ENCODE measurements at places on chromosomes 5 and 9.

- no peak for DNase-seq
Observed at GRCh38 chr5:2905741-2906140, 154.3 kb upstream of the IRX2 start.

DNA sequence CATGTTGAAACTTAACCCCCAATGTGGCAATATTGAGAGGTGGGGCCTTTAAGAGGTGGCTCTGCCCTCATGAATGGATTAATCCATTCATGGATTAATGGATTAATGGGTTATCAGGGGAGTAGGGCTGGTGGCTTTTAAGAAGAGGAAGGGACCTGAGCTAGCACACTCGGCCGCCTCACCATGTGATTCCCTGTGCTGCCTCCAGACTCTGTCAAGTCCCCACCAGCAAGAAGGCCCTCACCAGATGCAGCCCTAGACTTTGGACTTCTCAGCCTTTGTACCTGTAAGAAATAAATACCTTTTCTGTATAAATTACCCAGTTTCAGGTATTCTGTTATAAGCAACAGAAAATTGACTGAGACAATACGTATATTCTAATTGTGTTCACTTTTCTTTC lies 272.2 kb upstream of the DMRT1 start:
- DNase-seq, result no peak

- no peak for DNase-seq
Observed at GRCh38 chr9:130759738-130760137, 66.2 kb downstream of the EXOSC2 start.

DNA sequence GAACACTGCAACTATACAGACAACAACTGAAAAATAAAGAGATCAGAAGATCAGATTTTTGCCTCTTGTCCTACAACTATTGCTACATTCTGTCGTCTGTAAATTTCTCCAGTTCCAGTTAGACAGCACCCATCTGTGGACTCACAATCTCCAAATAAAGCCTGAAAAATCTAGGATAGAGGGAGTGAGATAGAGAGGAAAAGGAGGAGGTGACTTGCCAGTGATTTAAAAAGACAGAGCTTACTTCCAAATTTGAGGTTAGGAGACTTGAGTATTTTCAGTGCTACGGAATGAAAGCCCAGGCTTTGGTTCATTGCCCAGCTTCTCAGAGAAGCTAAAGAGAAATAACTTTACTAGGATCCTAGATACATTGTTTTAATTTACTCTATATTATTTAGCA lies 63.6 kb downstream of the PTCD2 start:
- peak; percentile 35 for DNase-seq

DNA sequence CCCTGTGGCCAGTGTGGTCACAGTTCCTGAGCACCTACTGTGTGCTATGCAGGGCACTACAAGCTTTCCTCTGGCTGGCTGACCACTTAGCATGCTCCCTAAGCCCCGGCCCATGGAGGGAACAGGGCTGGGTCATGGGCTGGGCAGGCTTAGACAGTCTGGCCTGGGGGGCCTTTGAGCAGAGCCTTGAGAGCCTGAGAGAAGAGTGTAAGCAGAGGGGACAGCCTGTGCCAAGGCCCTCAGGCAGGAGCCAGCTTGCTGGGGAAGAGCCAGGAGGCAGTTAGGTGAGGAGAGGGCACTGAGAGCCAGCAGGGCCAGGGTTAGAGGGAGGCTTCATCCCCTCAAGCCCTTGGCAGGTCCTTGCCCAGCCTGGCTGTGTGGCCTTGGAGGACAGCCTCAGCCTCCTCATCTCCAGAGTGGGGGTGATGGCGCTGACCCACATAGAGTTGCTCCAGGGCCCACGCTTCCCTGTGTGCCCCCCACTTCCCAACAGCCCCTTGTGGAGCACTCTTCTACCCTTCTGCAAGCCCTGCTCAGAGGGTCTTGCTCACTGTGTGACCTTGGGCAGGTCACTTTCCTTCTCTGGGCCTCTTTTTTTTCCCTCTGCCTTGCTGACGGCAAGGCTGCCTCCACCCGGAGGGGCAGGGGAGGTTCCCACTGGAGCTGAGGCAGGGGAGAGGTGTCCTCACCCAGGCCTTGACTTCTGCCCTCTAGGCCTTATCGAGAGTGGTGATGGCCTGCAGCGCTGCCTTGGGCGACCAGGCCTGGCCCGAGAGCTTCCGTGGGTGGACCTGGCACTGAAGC lies 107.1 kb downstream of the PHF2 start:
- DNase-seq, result no peak

- peak; percentile 45 for DNase-seq
Observed at GRCh38 chr5:102737805-102738469, 17.2 kb upstream of the PAM start.

GRCh38 chr5:152237531-152237930 lies 167.5 kb downstream of the NMUR2 start:
- no peak for DNase-seq

DNA sequence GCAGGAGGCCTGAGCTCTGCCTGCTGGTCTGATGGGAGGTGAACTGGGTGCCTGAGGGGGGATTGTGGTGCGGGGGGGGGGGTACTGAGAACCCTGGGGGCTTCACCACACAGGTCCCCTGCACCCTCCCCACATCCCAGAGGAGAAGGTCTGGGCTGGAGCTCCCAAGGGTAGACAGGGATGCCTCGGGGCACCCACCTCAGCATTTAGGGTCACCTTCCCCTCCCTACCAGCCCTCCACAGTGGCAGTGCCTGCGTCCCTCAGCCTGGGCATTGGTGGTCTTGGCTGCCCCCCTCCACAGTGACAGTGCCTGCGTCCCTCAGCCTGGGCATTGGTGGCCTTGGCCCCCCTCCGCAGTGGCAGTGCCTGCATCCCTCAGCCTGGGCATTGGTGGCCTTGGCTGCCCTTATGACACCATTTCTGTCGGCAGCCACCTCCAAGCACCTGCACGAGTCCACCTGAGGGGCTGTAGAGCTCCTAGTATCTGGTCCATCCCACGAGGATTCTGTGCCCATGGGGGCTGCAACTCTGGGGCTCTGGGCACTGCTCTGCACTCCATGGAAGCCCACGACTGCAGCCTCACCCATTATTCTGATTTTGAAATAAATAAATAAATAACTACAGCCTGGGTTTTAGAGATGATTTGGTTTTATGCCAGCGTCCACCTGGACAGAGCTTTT lies 21.5 kb downstream of the NKD2 start:
- DNase-seq, result no peak

GRCh38 chr9:113409481-113409880 lies 994 bp downstream of the POLE3 start:
- no peak for DNase-seq

GRCh38 chr9:87706066-87706739 lies 19.7 kb upstream of the CTSL start:
- DNase-seq, result no peak

GRCh38 chr9:20684875-20685696 lies 1.0 kb downstream of the FOCAD start:
- DNase-seq, result peak; percentile 74

- DNase-seq, result peak; percentile 19
Observed at GRCh38 chr9:120480707-120481106, 99.3 kb downstream of the CDK5RAP2 start.

GRCh38 chr9:6931913-6932312 lies 174.1 kb downstream of the KDM4C start:
- DNase-seq, result peak; percentile 70

GRCh38 chr5:50969151-50970031 lies 303.0 kb downstream of the PARP8 start:
- no peak for DNase-seq

DNA sequence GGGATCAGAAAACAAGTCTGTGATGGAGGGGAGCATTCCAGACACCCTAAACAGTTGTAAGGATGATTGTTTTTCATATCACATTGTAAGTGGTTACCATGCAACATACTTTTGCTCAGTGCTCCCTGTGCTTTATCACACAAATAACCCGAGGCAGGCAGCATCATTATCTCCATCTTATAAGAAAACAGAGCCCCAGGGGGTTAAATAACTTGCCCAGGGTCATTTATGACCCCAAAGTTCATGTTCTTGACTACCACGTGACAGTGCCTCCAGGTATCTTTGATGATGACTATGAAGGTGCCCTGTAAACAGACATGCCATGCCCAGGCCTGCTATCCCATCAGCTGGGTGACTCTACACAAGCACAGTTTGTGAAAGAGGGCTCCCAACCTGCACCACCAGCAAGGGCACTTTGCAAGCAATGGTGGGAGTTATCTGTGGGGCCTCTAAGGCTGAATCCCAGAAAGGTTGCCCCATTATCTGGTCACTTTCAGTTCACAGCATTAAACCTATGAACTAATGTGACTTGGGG lies 9.5 kb downstream of the GNPDA1 start:
- DNase-seq, result no peak

DNA sequence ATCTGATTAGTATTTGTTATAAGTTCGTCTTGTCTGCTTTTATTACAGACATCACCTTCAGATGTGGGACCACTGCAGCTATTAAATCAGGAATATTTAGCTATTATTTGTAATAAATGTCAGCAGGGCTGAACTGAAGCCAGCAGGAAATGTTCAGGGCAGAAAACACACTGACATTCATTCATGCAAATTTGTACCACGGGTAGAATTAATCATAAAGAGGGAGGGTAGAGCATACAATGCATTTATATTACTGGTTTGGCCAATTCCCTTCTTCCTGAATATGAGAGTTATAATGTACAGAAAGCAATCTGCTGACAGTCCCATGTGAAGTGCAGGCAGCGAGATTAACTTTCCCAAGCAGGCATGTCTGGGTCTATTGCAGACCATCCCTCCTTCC lies 117.3 kb upstream of the NUDT12 start:
- no peak for DNase-seq

- DNase-seq, result no peak
Observed at GRCh38 chr5:109170629-109171350, 239.0 kb downstream of the PJA2 start.

GRCh38 chr5:150302301-150303069 lies at the start of gene ARSI:
Gene ARSI, minus strand, starts transcription at chr5:150302905. Its CDS starts 532 bp downstream, at chr5:150302373.
- DNase-seq, result peak; percentile 93

DNA sequence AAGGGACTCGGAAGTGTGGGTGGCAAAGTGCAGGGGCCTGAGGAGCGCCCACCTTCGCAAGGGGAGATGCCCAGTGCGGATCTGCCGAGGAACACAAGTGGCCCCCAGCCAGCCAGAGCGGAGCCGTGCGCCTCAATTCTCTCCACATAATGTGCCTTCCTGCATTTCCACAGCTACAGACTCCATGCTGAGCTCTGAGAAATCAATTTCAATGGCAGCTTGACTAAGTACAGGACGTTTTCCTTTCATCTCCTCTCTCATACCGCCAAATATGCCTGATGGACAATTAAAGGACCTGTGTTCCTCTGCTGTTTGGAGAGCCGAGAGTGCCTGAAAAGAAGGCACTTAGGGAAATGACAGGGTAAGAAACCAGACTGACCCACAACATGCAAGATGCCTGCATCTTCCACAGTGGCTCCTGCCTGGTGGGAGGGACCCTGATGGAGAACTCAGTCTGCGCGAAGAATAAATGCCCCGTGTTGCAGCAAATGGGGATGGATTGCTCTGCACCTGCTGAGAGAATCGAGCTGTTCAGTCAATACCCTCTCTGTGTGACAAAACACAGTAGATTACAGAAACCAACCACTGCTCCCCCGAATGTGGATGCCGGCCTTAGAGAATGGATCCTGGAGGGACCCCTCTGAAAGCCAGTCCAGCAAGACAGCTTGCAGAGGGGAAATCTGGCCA lies 38.6 kb upstream of the OLFM1 start:
- DNase-seq, result no peak

DNA sequence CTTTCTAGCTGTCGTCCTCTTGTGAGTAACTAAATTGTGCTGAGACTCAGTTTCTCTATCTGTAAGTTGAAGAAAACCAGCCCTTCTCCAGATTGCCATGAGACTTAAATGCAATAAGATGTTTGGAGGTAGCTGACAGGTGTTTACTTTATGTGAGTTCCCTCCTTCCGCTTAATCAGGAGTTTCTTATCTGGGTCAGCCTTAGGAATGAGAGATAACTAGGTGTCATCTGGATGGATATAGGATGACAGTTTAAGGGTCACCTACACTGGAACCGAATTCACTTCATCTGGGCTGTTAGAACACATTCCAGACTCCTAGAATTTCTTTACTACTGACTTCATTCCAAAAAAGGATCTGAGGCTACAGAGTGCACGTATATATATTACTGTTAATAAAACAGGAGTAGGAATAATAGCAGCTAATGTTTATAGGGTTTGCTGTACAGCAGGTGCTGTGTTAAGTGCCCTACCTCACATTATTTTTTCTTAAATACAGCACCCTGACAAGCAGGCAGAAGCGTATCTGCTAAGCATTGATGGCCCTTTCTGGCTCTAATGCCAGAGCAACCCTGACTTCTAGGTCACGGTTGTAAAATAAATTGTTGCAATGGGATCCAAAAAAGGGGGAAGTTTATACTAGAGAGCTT lies 30.0 kb upstream of the CPEB4 start:
- DNase-seq, result no peak

GRCh38 chr5:139742173-139742903 lies 53.3 kb upstream of the PSD2 start:
- no peak for DNase-seq

DNA sequence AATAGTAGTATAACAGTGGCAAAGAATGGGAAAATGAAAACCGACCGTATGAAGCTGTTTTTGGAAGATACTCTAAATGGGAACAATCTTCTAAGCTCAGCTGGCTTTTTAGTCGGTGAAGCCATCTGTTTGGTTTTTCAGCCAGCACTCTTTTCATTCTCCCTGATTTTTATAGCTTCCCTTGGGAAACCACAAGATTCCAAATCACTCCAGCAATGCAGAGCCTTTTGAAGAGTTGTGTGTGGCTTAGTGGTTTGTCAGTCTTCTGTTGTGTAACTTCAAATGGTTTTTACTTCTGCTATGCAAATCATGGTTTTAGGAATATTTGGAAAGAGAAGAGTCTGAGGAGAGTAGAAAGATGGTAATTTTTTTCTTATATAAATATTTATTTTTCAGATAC lies 180.7 kb downstream of the KDM4C start:
- peak; percentile 96 for DNase-seq

DNA sequence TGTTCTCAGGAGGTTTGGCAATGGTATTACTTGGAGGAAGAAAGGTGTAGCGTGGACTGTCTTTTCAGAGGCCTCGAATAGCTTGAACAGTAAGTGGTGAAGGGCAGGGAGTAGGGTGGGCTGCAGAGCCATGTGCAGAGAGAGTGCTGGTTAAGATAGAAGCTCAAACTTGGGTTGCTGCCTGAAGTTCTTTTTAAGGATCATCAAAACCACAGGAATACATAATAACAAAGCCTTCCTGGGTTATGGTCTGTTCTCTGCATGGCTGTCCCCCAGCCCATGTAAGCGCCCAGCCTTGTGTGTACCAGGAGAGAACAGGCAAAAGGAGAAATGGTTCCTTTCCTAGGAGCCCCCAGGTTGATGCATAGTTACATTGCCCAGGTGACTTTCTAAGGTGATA lies 43.9 kb downstream of the RCL1 start:
- no peak for DNase-seq

DNA sequence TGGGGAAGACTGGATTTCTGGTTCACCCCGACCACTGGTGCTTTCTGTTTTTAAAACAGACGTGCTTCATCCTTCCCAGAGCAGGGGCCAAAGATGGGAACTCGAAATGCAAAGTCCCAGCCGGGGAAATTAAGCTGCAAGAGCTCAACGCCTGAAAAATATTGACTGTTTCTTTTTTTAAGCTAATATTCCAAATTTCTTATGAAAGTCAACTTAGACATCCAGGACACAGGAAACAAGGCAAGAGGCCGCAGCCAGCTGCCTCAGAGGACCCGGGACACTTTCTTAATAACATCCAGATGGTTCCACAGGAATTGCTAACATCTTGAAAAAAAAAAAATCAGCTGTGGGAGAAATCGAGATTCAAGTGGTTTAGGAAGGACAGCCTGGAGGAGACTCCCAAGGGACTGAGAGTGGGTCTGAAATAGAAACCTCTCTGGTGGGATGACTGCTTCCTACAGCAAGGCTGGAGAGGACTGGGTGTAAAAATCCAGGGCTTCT lies 144.9 kb downstream of the FGF1 start:
- DNase-seq, result peak; percentile 92

Measured in EH (cell line).